Activated CD8-positive, alpha-beta T cell treated with anti-CD3 and anti-CD28 coated beads, Interleukin-2, amount 10 ng/mL, durations not matched to agents 7 days and 5 days (primary cell): ENCODE measurements at places on chromosomes 3 and 15.

- peaks cover 73% of the 10 kb centered on the region for H3K27me3 ChIP-seq
- DNase-seq = peak; percentile 40
- H3K4me1 ChIP-seq = peaks cover 11% of the 10 kb centered on the region
- no peaks in the 10 kb centered on the region for H3K36me3 ChIP-seq
Observed at GRCh38 chr3:72887705-72888545, at the start of gene GXYLT2. TSS of gene GXYLT2 (plus strand) at chr3:72888046. CDS start at chr3:72888234, 188 bp downstream.

DNA sequence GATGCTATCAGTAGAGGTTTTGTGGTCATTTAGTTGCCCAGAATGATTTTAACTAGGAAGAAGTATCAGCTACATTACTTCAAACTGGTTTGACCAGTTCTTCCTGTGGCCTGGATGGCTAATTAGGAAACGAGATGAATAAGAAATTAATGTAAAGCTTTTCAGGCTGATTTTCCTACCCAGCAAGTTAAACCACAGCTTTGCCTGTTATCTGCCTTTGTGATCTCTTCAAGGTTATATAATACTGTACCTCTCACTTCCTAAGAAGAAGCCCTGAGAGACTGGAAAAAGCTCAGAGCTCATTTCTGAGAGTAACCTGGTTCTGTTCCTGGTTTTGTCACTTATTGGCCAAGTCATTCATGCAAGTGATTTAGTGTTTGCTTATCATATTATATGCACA, 782.2 kb upstream of the GOLIM4 start:
- H3K36me3 ChIP-seq = no peaks in the 10 kb centered on the region
- no peak for DNase-seq
- H3K27ac ChIP-seq = no peak overlapping the region
- H3K27me3 ChIP-seq = no peaks in the 10 kb centered on the region
- no peaks in the 10 kb centered on the region for H3K4me1 ChIP-seq

DNA sequence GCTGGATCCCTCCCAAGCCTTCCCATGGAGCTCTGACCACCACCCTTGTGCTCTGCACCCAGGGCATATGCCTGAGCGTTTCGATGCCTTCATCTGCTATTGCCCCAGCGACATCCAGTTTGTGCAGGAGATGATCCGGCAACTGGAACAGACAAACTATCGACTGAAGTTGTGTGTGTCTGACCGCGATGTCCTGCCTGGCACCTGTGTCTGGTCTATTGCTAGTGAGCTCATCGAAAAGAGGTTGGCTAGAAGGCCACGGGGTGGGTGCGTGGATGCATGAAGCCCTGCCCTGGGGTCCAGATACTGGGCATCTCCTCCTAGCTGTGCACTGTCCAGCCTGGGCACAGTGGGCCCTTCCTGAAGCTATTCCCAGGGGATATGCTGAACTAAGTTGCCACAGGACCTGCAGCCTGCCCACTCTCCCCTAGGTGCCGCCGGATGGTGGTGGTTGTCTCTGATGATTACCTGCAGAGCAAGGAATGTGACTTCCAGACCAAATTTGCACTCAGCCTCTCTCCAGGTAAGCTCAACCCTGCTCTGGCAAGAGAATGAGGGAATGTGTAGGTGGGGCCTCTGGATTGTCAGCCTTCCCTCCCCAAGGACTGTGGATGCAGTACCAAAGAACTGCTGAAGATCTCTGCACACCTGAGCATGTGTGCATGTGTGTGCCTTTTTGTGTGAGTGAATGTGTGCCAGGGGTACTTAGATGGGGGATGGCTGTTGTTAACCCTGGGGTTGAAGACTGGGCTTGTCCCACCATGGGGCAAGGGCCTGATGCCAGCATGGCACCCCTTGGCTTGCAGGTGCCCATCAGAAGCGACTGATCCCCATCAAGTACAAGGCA, 2.1 kb downstream of the MYD88 start:
- no peak for DNase-seq
- H3K36me3 ChIP-seq = peaks cover 40% of the 10 kb centered on the region
- H3K4me3 ChIP-seq = peak overlapping the region; percentile 86
- H3K4me1 ChIP-seq = peaks cover 44% of the 10 kb centered on the region

DNA sequence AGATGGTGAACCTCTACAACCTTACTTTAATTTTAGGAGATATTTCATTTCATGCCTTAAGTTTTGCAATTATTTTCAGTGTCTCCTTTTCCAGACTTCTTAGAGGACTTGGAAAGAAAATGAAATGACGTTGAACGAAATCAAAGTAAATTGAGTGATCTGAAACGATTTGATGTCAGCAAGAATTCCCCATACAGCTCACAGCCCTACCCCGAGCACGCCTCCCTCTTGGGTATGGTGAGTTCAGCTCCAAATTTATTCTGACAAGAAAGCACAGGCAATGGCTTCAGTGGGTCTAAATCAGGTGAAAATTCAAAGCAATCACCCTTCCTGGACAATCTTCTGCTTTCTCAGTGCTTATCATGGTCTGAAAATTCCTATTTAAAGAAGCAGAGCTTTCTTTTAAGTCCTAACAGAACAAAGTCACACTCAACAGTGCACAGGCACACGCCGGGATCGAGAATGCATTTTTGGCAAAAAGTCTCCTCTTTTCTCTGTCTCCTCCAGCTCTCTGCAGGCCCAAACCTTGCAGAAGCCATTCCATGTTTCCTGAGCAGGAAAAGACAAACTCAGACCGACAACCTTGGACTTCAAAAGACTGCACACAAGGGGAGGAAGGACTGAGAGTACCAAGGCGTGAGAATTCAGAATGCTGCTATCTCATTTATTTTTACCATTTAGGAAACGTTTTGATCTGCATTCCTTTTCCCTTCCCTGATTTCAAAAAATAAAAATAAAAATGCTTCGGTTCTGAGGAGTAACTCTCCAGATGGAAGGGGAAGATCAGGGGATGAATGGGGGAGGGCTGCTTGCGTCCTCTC, 72.0 kb downstream of the CCNL1 start:
- peak overlapping the region; percentile 80 for H3K4me3 ChIP-seq
- no peaks in the 10 kb centered on the region for H3K27me3 ChIP-seq
- H3K27ac ChIP-seq = peak overlapping the region; percentile 94
- no peak for DNase-seq

- no peak for DNase-seq
- H3K4me3 ChIP-seq = no peak overlapping the region
- H3K36me3 ChIP-seq = no peaks in the 10 kb centered on the region
- H3K27ac ChIP-seq = no peak overlapping the region
Observed at GRCh38 chr3:169044331-169045113, 619.0 kb downstream of the MECOM start.

- no peak for DNase-seq
- no peaks in the 10 kb centered on the region for H3K27me3 ChIP-seq
- H3K4me1 ChIP-seq = peaks cover 29% of the 10 kb centered on the region
- no peak overlapping the region for H3K4me3 ChIP-seq
- H3K36me3 ChIP-seq = peaks cover 5% of the 10 kb centered on the region
Observed at GRCh38 chr15:56963126-56963525, 44.7 kb downstream of the TCF12 start.

DNA sequence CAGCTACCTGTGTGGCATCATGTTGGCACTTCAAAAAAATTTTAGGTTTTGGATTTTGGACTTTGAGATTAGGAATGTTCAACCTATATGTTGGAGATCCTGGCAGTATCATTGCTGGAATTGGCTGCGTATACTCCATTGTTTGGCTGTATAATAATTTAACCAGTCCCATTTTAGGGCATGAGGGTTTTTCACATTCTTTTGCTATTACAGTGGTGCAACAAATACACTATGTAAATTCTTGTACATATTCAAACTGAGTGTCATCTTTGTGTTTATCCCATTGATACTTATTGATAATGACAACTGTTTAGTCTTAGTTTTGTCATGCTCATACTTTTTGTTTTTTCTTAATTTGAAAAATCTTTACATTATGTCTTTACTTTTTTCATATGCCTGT, 6.7 kb downstream of the THUMPD3 start:
- peaks cover 64% of the 10 kb centered on the region for H3K36me3 ChIP-seq
- peaks cover 37% of the 10 kb centered on the region for H3K4me1 ChIP-seq
- H3K27me3 ChIP-seq = no peaks in the 10 kb centered on the region

DNA sequence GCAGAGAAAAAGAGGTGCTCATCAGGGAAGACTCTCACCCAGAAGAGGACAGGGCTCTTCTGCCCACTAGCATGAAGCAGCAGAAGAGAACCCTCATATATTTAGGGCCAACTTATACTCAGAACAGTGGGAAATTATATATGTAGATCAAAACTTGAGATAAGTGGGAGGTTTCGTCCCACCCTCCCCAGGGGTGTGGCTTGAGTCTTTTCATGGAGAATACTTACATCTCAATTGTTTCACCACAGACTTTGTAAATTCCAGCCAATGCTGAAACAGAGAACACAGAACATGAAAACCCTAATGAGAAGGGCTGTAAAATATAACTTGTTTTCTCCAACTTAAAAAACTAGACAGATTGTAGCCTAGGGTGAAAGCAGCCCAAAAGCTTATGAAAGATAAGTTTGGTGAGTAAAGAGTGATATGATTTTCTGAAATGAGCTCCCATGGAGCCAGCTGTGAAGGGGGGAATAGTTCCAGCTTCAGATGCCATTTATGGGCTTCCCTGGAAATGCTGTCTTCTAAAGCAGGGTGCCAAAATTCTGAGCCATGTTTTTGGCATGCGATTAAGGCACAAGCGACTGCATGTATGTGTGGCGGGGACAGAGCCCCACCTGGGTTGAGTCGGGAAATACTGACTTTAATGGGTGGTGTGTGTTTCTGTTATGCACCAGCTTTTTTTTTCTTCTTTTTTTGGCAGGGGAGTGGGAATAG, 92.9 kb downstream of the WDR76 start:
- no peak overlapping the region for H3K4me3 ChIP-seq
- H3K27ac ChIP-seq = no peak overlapping the region
- H3K4me1 ChIP-seq = no peaks in the 10 kb centered on the region
- H3K36me3 ChIP-seq = no peaks in the 10 kb centered on the region
- no peak for DNase-seq

DNA sequence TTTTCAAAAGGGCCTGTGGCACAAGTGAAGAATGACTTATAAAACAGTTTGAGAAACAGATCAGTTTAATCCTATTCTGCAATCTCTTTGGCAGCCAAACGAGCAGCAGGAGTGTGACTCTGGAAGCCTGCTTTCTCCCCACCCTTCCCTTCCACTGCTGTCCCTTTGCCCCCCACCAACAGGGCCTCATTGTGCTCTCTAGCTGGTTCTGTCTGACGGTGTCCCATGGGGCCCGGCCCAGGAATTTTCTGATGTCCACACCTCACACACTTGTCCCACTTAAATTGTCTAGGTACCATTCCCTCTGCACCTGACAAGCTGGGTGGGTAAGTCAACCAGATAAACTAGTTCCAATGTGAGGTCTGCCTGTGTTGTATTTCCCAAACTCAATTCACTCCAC, 16.4 kb downstream of the SLCO2A1 start:
- H3K4me1 ChIP-seq = no peaks in the 10 kb centered on the region
- no peak overlapping the region for H3K27ac ChIP-seq
- H3K4me3 ChIP-seq = no peak overlapping the region
- H3K36me3 ChIP-seq = no peaks in the 10 kb centered on the region
- H3K27me3 ChIP-seq = peaks cover 19% of the 10 kb centered on the region
- DNase-seq = no peak

DNA sequence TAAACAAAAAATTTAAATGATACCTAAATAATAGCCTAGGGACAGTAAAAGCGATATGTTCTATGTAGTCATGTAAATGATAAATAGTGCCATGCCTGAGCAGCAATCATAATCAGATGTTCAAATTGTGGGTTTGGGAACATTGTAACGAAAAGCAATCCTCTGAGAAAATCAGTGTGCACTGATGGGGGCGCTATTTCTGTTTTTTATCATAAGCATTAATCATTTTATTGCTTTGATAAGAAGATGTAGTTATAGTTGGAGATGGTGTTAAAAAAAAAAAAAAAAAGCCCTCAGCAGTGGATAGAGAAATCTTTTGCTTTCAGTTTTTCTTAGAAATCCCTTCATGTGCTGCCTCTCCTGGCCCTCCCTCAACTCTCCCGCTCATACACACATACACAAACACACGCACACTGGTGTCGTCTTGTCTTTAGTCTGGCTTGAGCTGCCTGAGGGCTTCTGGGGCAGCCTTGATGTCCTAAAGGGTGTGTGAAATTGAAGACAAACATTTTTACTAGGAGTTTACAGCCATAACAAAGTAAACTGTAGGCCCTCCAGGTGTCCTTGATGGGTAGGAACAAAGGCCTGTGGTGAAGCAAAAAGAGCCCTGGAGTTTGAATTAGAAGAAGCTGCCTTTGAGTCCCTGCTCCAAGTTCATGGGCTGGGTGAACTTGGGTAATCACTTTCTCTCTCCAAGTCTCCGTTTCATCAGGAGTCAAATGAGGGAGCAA, 428.1 kb downstream of the SOX2 start:
- no peaks in the 10 kb centered on the region for H3K27me3 ChIP-seq
- H3K4me1 ChIP-seq = no peaks in the 10 kb centered on the region
- H3K36me3 ChIP-seq = no peaks in the 10 kb centered on the region
- H3K27ac ChIP-seq = no peak overlapping the region

GRCh38 chr3:41175365-41175764, 23.9 kb upstream of the CTNNB1 start:
- DNase-seq = no peak
- H3K4me3 ChIP-seq = no peak overlapping the region
- H3K27ac ChIP-seq = no peak overlapping the region
- H3K27me3 ChIP-seq = peaks cover 35% of the 10 kb centered on the region
- H3K4me1 ChIP-seq = no peaks in the 10 kb centered on the region
- H3K36me3 ChIP-seq = no peaks in the 10 kb centered on the region

- no peak overlapping the region for H3K4me3 ChIP-seq
- DNase-seq = no peak
- H3K4me1 ChIP-seq = peaks cover 32% of the 10 kb centered on the region
- no peaks in the 10 kb centered on the region for H3K27me3 ChIP-seq
Observed at GRCh38 chr3:52119099-52119498, 35.1 kb downstream of the POC1A start.

- no peak overlapping the region for H3K4me3 ChIP-seq
- H3K27me3 ChIP-seq = peaks cover 2% of the 10 kb centered on the region
- DNase-seq = no peak
Observed at GRCh38 chr3:186487819-186488218, 56.4 kb downstream of the CRYGS start.

GRCh38 chr3:55480911-55481743, 6.0 kb downstream of the WNT5A start:
- peaks cover 7% of the 10 kb centered on the region for H3K4me1 ChIP-seq
- H3K27me3 ChIP-seq = peaks cover 67% of the 10 kb centered on the region
- H3K27ac ChIP-seq = no peak overlapping the region
- DNase-seq = no peak
- no peak overlapping the region for H3K4me3 ChIP-seq

DNA sequence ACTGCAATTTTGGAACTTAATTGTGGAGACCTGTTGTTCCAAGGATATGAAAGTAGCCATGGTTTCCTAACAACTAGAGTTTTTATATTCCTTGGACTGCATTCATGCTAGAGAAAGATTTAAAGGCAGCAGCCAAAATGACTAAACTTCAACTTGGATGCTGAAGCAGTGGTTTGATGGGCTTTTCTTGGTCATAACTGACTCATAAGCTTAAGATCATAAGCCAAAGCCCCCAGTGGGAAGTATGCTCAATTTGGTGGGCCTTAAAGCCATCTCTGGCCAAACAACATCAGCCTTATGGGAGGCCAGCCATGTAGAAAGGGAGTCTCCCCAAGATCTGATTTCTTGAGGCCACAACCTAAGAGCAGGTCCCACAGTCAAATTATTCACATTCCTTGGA, 80.2 kb downstream of the ZNF280D start:
- no peak for DNase-seq
- peaks cover 13% of the 10 kb centered on the region for H3K36me3 ChIP-seq
- H3K4me3 ChIP-seq = no peak overlapping the region
- peaks cover 4% of the 10 kb centered on the region for H3K4me1 ChIP-seq
- H3K27ac ChIP-seq = no peak overlapping the region

- no peak for DNase-seq
- no peak overlapping the region for H3K4me3 ChIP-seq
- no peak overlapping the region for H3K27ac ChIP-seq
- H3K27me3 ChIP-seq = peaks cover 33% of the 10 kb centered on the region
Observed at GRCh38 chr3:122902326-122902725, 107.5 kb downstream of the SLC49A4 start.
